Naive thymus-derived CD8-positive, alpha-beta T cell (primary cell): ENCODE measurements at places on chromosomes 5 and 9. TPM values are rescaled to one million over a fixed set of nuclear protein-coding genes. Genes with fewer than 3 reads are reported as not detected.

- H3K4me3 ChIP-seq, result no peak overlapping the region
- DNase-seq, result no peak
- H3K4me1 ChIP-seq, result no peaks in the 10 kb centered on the region
- no peaks in the 10 kb centered on the region for H3K36me3 ChIP-seq
- H3K27ac ChIP-seq, result no peak overlapping the region
Observed at GRCh38 chr9:135103001-135103446, 15.6 kb downstream of the OLFM1 start.

DNA sequence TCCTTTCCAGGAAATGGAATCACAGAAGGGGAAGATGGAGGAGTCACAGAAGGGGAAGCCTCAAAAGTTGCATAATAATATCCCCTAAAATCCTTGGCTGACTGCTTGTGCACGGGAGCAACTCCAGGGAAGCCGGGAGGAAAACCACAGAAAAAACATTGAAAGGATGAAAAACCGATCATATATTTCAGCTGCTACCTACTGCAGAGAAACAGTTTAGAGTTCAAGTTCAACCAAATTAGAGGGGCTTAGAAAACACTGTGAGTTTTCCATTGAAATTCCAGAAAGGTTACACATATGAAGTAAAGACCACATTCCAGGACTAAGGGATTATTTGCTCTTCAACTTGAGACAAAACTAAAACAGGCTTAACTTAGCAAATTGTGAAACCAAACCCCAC, 37.6 kb upstream of the MTAP start:
- H3K27ac ChIP-seq, result no peak overlapping the region
- H3K4me3 ChIP-seq, result no peak overlapping the region
- no peaks in the 10 kb centered on the region for H3K4me1 ChIP-seq
- no peak for DNase-seq
- peaks cover 6% of the 10 kb centered on the region for H3K27me3 ChIP-seq
- no peaks in the 10 kb centered on the region for H3K36me3 ChIP-seq

- no peak for DNase-seq
- peaks cover 89% of the 10 kb centered on the region for H3K4me1 ChIP-seq
Observed at GRCh38 chr9:120925535-120926396, 830 bp downstream of the TRAF1 start.

DNA sequence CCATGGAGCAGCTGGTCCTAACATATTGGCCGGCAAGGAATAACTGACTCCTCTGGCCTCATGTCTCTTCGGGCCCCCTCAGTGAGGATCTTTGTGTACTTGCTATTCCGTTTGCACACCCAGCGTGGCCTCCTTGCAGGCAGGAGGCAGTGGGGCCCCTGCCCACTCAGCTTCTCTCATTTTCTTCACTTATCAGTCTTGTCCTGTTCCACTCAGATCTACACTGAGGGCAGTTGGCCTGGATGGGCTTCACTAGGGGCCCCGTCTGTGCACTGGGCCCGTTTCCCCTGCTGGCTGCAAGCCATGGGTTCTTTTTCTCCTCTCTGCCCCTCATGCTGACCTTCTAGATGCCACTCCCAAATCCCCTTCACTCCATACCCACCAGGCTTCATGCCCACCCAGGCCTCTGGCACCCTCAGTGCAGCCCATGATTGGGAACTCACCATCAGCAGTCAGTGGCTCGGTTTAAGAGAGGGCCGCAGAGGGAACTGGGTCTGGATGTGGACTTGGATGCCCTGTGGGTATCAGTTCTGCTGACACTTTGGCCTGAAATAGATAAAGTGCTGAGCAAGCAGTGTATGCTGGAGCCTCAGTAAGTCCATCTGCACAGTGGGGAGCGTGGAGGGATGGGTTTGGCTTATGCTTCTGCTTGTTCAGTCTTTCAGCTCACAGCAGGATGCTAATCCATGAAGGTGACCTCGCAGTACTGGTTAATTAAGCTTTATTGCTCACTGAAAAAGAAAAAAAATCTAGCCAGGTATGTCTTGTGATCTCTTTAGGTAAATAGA, 57.9 kb downstream of the ERBIN start:
- H3K27ac ChIP-seq, result no peak overlapping the region
- no peak overlapping the region for H3K4me3 ChIP-seq
- H3K4me1 ChIP-seq, result peaks cover 35% of the 10 kb centered on the region
- no peaks in the 10 kb centered on the region for H3K36me3 ChIP-seq
- DNase-seq, result no peak

PCDHGB5 gene
- 0.42 TPM for polyA plus RNA-seq

DNA sequence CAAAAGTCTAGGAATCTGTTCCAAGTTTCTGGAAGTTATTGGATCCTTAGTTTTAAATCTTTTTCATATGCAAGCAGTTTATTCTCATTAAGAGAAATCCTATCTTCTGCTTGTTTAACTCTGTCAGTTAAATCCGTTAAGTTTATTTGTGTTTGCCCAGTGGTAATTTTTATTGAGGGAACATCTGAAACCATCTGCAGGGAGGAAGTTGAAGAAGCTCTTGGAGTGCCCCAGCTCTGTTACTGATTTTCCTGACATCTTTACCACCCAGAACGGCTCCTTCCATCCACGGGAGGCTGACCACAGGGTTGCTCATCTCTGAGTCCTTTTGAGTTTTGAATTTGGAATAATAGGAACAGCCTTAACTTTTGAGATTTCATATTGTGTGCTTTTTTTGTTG, 99.9 kb upstream of the ZNF618 start:
- no peak for DNase-seq
- no peaks in the 10 kb centered on the region for H3K27me3 ChIP-seq
- no peaks in the 10 kb centered on the region for H3K36me3 ChIP-seq

FCN2 gene
- polyA plus RNA-seq, result not detected
